Stimulated activated CD4-positive, alpha-beta T cell treated with anti-CD3 and anti-CD28 coated beads, TNF-alpha, amount 100 ng/mL, for 4 hours (primary cell): ENCODE measurements at places on chromosomes 12 and 14.
A peak's percentile ranks its signal among the peaks of the same experiment; 100 is the strongest.

DNA sequence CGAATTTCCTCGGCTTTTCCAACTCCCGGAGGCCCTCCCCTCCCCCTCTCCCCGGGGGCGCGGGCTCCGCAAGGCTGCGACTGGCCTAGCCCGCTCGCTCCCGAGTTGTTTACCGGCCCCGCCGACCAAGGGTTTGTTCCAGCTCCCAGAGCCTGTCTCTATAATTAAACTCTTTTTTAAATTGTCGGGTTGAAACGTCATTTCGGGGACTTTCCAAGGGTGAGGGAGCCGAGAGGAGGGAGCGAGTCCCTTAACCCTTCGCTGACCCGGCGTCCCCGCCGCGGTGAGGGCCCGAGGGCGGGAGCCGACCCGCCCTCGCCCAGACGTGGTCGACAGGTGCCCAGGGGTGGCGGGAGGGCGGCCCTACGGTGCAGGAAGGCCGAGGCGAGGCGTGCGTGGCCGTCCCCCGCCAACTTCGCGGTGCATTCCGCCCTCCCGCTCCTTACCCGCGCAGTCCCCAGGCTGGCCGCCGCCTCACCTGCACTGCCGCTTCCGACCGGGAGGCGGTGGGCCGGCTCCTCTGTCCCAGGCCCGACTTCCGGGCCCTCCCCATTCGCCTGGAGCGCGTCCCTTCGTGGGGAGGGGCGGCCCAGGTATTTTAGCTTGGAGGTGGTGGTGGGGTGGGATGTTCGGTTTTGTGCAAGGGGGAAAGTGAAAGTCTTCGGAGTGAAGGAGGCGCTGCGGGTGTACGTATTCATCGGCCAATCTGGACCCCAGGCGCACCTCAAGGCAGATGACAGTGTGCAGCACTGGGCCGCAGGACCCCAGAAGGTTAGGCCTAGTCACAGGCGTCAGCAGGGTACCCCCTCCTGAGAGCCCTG lies 2.9 kb upstream of the ZFP36L1 start:
- peak; percentile 68 for DNase-seq

DNA sequence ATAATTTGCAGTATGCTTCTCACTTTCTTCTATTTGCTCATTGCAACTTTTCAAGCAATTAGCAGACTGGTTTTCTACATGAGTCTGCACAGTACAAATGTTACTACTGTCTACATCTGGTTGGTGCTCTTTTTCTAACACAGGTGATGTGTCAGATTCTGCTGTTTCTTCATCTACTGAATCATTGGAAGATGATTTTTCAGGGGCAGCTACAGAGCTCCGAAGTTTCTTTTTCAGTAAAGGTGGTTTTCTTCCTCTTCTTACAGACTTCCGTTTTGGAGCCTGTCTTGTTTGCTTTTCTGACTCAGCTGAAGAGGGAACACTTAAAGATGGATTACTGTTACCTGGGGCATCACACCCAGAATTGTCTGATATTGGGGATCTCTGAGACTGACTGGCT lies 62.1 kb downstream of the SCAF11 start:
- DNase-seq: no peak

DNA sequence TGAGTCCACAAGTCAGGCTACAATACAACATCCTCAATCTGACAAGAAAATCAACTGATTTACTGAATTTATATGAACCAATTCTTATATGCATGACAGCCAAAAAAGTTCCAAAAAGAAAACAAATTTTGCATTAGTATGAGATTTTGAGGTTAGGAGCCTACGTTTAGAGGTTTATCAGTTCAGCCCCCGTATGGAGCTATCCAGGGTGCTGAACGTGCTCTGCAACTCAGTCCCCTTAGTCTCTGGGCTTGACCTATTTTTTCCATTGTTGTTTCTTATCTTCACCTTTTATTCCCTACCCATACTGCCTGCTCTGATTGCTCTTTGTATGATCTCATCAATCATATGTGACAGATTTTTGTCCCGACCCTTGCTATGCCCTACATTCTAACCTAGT lies 693.0 kb downstream of the NRXN3 start:
- DNase-seq: no peak

- DNase-seq: no peak
These were observed 21.3 kb downstream of the DTX1 start for GRCh38 chr12:113077859-113078255.
